ENCODE measurements at places on chromosomes 6 and 20. TPM values are rescaled to one million over a fixed set of nuclear protein-coding genes. Genes with fewer than 3 reads are reported as not detected.

GRCh38 chr6:38192011-38192410 lies 372.5 kb downstream of the ZFAND3 start:
- DNase-seq = no peak

DNA sequence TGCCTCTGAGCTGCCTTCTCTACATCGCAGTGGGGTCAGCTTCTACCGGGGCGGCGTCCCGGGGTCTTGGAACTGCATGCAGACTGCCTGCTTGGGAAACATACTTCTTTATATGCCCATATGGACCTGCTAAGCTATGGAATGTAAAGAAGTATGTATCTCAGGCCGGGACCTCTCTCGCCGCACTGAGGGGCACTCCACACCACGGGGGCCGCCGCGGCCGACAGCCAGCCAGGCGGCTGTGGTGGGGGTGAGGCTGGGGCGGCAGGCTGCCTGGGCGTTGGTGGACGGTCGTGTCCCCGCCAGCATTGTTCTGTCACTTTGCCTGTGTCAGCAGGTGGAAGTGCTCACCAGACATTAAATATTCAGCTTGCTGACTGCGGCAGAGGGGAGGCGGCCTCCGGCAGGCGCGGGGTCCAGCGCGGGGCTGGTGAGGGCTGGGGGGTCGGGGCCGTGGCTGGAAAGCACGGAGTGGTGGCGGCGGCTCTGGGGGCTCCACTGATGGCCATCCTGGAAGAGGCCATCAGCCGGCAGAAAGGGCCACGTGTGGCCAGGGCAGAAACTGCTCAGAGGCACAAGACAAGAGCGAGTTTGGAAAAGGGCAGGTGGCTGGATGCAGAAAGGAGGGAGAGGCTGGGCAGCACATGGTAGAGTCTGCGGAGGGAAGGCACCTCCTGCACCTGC lies 78.6 kb upstream of the GATA5 start:
- DNase-seq = no peak

DNA sequence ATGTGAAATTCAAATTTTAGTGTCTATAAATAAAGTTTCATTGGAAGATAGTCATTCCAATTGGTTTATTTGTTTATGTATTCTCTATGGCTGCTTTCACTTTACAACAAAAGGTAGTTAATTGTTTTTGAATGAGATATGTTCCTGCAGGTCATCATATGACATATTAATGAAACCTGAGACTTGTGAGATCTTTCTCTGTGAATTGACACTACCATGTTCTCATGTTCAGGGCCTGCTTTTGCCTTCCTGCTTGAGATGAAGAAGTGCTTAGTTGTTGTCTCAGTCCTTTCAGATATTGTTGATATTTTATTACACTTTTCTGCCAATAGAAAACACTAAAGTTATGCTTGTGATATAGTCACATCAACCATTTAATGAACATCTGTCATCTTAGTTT lies 132.5 kb downstream of the UTRN start:
- DNase-seq = no peak

Gene FAM83C
- total RNA-seq = not detected

GRCh38 chr6:135170849-135171248 lies 10.3 kb upstream of the MYB start:
- DNase-seq = no peak

Gene KHDC1
- 0.81 TPM for total RNA-seq

DNA sequence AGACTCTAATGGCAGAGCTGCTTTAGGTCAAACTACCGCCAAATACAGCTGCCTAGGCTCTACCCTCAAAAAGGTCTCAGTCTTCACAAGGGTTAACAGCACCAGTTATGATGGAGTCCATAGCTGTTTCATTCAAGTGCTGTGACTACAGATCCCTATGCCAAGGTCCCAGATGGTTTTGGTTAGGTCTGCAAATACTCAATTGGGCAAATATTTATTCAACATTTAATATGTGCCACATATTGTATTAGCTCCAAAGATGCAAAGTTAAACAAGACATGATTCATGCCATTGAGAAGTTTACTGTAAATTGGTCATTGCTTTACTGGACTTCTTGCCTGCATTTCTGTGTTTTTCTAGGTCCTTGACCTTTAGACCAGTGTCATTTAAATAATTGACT lies 55.8 kb upstream of the TFAP2D start:
- no peak for DNase-seq

DNA sequence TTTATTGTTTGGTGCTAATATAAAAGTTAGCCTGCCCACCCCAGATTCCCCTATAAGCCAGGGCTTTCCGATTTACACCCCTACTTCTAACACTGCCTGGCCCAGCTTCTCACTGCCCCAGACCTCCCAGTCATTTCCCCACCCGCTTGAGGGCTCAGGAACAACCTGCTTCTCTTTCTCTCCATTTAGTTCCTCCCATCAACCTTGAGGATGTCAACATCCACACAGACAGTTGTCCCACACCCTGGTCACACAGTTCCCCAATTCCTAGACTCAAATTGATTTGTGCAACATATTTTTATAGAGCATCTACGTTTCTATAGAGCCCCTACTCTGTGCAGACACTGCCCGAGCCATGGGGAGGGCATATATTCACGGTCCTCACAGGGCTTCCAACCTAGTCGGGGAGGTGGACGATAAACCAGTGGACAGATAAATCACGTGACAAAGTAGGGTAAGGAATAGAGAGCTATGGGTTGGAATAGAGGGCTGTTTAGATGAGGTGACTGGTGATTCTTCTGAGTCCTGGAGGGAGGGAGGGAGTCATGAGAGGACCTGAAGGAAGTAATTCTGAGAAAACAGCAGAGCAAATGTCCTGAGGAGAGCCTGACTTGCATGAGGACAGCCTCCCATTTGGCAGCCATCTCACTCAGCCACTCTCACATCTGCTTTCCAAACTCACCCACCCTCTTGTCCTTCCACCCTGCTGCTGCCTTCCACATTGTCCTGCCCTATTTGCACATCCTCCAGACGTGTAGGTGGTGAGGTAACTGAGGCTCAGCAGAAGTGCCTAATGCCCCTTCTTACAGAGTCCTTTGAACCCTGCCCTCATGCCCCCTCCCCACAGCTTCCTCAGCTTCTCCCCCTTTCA lies 6.3 kb downstream of the GABRR2 start:
- DNase-seq = no peak

GRCh38 chr6:125480571-125480970 lies 178.8 kb upstream of the HDDC2 start:
- no peak for DNase-seq

DNA sequence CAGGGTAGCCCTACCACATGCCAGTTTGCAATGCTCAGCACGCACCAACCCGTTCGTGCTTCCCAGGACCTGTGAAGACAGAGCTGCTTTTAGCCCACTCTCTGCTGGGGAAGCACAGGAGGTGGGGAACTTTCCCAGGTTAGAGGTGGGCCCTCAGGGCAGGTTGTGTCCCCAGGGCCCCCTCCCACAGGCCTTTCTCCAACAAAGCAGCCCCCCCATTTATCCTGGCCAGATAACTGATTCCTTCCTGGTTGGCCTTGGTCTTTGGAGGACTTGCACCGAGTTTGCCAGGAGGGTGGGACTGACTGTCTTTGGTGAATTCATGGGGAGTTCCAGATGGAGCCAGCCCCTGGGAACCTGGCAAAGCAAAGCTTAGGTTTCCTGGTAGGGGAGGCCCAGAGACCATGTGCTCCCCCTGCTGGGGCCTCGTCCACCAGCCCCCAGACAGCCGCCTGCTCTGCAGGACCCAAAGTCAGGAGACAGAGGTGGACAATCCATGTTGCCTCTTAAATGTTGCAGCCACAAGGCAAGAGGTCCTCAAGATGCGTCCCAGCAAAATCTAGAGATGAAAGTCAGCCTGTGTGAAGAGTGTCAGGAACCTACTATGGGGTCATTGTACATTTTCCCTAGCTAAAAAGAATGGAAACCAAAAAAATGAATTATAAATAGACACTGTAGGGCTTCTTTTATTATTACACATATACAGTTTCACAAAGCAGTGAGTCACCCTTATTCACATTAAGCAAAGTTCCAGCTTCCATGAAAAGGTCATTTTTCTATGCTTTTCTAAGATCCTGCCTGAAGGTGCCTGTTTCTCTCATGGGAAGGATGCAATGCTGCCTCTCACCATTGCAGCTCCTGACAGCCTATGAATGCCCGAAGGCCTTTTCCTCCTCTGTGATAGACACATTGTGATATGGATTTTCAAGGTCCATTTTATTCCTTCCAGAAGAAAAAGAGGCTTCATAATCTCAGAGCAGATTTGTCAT lies 497.8 kb downstream of the PREX1 start:
- DNase-seq = no peak

Gene SEMG1
- total RNA-seq = not detected

GRCh38 chr20:19322061-19322985 lies 109.9 kb downstream of the SLC24A3 start:
- DNase-seq = no peak

Gene CCDC170
- 0.81 TPM for total RNA-seq

Gene SLCO4A1
- 26.0 TPM for total RNA-seq

Gene DCDC2
- not detected for total RNA-seq

Gene RNF217
- total RNA-seq = 44.2 TPM

Gene TP53TG5
- not detected for total RNA-seq

- DNase-seq = no peak
Measured at GRCh38 chr6:36129941-36130666, at the start of gene MAPK13. Gene MAPK13 (plus strand): TSS chr6:36130513. CDS start chr6:36130583, 70 bp downstream.

DNA sequence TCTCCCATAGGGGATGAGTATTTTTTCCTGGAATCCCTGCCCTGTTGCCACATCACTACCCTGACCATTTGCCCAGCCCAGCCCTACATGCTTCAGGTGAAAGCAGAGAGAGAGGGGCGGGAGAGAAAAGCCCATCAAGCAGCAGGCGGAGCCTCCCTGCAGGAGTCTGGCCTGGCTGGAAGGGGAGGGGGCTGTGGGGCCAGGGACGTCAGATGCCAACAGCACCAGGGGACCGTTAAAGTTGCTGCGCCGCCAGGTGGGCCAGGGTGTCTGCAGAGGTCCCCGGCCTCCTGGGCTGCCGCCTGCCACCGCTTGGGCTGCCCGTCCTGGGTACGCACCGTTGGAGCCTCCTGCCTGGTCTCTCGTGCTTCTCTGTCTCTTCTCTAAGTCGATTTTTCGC lies 757 bp upstream of the R3HDML start:
- DNase-seq = no peak

- DNase-seq = no peak
Measured at GRCh38 chr6:44453146-44453545, 65.6 kb downstream of the CDC5L start.

GRCh38 chr6:140620496-140620895 lies 1246.0 kb upstream of the CITED2 start:
- no peak for DNase-seq

Gene LINC00237
- not detected for total RNA-seq

- DNase-seq = no peak
Measured at GRCh38 chr20:32902456-32903420, 44.0 kb downstream of the EFCAB8 start.

DNA sequence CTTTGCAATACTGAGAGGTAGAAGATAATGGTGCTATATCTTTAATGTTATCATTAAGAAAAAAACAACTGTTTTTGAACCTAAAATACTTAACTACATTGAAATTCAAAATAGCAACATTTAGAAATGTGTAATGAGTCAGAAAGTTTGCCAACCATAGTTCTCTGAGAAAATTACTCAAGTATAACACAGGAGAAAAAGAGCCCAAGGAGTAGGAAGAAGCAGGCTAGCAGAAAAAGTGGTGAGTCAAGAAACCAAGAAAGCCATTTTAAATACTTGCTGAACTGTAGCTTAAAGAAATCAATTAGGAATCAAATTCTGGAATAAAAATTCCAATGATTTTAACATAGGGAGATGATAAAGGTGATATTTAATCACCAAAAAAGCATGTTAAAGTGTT lies 181.0 kb upstream of the RSPO3 start:
- DNase-seq = no peak

DNA sequence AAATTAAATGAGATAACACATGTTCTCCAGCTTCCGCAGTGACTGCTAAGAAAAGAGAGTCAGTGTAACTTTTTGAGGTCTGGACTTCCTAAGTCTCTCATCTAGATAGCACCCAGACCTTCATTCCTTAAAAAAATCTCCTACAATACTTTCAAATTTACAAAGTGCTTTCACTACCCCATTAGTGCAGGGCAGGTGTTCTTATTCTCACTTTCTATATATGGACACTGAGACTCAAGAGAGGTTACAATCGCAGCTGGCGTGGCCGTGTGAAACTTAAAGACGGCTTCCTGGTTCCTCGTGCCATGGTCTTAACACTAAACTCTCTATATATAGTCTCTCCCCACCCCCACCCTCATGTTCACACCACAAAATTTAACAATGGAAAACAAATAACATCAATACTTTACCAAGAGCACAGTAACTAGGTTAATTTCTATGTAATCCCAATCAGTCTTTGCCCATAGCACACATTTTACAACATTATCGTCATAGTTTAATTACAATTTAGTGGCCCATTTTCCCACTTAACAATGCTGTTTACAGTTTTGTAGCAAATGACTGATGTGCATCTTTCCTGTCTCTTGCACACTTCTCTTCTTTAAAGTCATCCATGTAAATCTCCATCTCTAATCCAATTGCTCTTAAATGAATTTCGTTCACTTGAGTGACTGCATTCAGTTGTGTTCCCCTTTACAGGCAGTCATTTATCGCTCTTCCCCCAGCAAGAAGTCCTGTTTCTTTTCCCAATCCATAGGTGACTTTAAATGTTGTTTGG lies 78.8 kb upstream of the ARID1B start:
- no peak for DNase-seq

GRCh38 chr6:125477844-125478243 lies 176.1 kb upstream of the HDDC2 start:
- DNase-seq = no peak

DNA sequence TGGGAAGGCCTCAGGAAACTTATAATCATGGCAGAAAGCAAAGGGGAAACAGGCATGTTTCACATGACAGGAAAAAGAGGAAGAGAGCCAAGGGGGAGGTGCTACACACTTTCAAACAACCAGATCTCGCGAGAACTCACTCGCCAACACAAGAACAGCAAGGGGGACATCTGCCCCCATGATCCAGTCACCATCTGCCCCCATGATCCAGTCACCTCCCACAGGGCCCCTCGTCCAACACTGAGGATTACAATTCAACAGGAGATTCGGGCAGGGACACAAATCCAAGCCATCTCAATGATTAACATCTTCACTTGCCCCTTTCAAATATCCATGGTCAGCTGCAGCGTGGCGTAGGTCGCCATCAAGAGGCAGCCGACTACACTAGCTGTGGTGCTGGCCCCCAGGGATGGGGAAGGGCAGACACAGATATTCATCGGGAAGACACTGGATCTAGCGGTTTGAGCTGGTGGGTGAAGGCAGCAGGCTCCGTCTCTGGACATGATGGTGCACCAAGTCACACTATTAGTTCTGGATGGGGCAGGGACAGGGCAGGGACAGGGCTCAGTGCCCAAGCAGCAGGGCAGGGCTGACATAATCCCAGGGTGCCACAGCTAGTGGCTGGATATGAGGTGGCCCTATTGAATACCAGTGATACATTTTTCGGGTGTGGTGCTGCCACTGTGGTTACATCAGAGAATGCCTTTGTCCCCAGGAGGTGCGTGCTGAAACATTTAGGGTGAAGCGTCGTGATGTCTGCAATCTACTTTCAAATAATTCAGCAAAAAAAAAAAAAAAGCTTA lies 31.6 kb downstream of the TUBB2B start:
- no peak for DNase-seq

Measured in thoracic aorta (tissue), 2 donors.